ENCODE measurements at places on chromosomes 1 and 21.

DNA sequence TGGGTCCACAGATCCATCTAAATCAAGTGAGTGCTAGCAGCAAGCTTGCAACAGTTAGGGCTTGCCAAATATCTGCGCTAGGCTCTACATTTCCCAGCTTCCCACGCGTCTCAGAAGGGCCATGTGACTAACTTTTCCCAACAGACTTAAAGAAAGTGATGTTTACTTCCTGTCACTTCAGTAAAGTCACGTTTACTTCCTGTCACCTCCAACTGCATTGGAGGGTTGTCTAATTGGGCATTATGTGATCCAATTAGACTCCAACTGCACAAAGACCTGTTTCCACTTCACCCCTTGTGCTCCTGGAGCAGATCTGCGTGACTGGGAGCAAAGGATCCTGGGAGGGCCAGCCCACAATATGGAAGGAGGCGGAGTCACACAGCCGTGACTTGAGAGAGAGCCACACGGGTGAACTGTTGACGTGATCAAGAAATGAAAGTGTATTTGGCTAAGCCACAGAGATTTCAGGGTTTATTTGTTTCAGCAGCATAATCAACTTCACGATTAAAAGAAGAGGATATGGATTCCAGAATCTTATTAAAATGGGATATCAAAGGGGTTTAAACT is 77.7 kb downstream of the CYYR1 start:
- DNase-seq, result no peak

DNA sequence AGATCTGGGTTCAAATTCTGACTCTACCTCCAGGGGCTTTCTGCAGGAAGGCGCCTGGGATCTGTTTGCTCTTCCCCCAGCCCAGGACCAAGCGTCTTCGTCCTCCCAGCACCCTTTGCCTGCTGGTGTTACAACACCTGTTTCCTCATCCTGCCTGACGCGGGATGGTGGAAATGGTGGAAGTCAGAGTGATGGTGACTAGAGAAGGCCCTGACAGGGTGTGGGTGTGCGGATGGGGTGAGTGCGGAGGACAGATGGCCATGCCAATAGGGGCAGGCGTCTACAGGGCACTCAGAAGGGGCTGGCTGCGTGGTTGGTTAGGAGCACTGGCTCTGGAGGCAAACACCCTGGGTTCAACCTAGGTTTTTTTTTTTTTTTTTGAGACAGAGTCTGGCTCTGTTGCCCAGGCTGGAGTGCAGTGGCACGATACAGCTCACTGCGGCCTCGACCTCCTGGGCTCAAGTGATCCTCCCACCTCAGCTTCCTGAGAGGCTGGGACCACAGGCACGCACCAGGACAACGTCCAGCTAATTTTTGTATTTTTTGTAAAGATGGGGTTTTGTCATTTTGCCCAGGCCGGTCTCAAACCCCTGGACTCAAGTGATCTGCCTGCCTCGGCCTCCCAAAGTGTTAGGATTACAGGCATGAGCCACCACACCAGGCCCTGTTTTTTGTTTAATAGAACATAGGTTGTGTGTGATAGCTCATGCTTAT is 1.5 kb downstream of the THEMIS2 start:
- DNase-seq, result no peak

DNA sequence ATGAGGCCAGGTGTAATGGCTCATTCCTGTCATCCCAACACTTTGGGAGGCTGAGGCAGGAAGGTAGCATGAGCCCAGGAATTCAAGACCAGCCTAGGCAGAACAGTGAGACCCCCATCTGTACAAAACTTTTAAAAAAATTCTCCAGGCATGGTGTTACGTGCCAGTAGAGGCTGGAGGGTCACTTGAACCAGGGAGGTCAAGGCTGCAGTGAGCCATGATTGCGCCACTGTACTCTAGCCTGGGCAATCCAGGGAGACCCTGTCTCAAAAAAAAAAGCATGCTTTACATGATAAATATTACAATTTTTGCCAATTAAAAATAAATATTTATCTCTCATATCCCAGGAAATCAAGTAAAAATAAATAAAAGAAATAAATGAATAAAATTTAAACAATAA is 17.6 kb upstream of the VPS45 start:
- DNase-seq, result no peak

GRCh38 chr1:38498686-38499085 is 360.9 kb downstream of the RRAGC start:
- no peak for DNase-seq

- DNase-seq, result no peak
Observed at GRCh38 chr1:200242110-200243041, 167.5 kb downstream of the ZNF281 start.

DNA sequence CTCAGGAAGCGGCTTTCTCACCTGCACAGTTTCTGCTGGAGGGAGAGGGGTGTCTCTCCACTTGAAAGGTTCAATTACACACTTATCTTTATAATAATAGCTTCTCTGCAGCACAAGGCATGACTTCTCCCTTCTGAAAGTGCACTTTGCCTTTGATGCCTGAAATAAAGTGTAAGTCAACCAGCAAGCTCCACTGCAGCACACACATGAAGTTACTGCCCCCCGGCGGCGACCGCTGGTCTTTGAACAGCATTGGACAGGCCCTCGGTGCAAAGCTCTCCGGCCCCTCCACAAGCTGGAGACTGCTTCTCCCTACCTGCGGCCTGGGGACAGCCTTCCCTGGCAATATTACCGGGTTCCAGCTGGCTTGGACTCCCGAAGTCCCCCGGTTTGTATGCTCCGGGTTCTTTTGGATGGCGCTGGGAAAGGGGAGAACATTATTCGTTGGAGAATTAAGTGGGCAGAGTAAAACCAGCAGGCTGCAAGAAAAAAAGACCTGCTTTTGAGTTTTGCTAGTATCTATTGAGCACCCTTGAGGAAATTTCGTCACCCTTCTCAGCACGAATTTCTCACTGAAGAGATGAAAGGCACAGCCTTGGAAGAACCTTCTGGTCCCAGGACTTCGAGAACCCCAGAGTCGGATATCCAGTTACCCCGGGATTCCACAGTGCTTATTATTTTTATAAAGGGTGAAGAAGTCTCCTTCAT is 11.8 kb downstream of the RCAN1 start:
- DNase-seq, result peak; percentile 80

- DNase-seq, result peak; percentile 68
Observed at GRCh38 chr1:921011-921837, 2.5 kb upstream of the SAMD11 start.

DNA sequence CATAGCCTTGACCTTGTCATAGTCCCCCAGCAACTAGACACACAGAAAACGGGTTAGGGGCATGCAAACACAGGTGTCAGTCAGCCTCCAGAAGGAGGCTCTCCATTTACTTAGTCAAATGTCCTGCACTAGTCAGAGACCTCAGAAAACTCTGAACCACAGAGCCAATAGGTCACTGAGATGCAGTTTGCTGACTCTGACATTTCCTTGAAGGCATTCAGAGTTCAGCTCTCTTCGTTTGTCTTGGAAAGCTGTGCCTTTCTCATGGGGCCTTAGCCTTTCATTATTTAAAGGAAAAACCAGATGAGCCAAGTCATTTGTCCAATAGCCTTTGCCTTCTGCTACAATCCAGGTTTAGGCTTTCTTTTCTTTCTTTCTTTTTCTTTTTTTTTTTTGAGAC is 3.5 kb downstream of the OLFML2B start:
- DNase-seq, result no peak

All from Calu3 (cell line).